ENCODE measurements at places on chromosomes 2 and 18.

- DNase-seq: no peak
Measured at GRCh38 chr2:116809109-116809508, 1005.4 kb upstream of the DDX18 start.

DNA sequence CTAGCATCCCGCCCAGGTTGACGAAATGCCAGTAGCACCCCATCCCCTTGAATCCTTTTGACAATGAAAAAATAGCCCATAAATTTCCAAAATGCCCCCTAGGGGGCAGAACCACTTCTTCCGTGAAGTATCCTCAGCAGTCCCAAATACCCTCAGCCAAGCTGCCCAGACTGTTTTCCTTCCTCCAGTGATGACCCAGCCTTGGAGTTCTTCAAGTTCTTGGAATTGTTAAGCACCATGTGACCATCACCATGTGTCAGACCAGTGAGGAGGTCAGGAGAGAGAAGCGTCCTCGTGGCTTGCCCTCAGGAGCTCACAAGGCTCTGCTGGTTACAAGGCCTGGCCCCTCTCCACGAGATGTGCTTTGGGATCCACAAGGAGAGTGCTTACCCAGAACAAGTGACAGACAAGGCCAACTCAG lies 1.4 kb upstream of the SLC23A3 start:
- DNase-seq: peak; percentile 87

- DNase-seq: no peak
Measured at GRCh38 chr2:18444806-18445205, 115.6 kb downstream of the RDH14 start.

DNA sequence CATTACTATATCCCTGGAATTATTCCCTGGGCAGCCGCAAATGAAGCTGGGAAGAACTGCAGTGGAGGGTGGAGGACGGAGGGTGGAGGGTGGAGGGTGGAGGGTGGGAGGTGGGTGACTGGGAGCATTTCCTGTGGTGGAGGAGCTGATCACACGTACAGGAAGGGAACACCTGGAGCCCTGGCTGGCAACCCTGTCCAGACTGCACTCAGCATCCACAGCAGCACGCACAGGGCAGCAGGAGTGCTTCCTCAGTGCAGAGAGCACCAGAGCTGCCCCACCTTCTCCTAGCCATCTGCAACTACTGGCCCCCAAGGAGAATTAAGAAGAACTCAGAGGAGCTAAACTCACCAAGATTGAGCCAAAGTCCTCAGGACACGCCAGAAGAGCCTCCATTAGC lies 249.9 kb downstream of the EIPR1 start:
- no peak for DNase-seq

DNA sequence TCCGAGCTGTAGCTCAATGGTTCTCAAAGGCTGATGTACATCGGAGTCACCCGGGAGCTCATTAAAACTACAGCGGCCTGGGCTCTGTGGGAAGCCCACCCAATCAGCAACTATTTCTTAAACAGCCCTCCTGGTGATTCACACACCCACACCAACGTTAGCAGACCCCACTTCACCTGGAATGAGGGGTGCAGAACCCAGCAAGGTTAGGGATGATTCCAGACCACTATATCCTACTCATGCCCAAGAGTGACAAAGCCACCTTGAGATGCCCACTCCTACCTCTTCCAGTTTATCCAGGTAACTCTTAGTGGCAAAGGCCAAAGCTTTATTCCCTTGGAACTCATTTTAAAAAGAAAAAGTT lies 149.7 kb downstream of the RHBDD1 start:
- DNase-seq: no peak

DNA sequence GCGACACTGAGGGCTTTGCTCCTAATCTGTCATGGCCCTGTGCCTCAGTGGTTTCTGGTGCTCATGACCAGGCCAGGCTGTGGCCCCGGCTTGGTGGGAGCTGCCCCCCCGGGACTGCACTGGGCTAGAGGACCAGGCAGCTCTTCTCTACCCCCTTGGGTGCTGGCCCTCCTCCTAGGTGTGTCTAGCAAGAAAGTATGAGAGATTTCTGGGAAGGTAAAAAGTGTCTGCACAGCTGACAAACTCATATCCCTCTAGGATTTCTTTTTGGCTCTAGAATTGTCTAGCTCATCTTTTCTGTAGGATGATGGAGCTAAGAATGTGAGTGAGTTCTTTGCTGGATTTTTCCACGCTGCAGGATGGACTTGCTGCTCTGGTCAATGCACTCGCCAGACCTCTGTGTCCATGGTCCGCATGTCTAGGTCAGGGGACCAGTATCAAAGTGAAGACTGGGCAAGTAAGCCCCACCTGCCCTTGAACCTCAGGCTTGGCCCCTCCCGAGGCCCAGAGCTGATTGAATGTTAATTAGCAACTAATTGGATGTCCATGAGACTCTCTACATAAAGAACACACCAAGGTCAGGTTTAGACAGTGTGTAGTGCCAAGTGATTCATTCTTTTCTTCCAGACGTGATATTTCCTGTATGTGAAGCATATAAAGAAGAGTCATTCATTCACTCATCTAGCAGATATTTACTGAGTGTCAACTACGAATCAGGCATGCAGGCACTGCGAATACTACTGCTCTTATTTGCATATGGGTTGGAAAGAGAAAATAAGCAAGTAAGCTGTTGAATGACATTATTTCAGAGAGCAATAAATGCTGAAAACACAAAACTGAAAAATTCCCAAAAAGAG lies 15.6 kb upstream of the PSD4 start:
- DNase-seq: peak; percentile 3

- no peak for DNase-seq
Measured at GRCh38 chr2:69307579-69308064, 79.4 kb downstream of the GFPT1 start.

DNA sequence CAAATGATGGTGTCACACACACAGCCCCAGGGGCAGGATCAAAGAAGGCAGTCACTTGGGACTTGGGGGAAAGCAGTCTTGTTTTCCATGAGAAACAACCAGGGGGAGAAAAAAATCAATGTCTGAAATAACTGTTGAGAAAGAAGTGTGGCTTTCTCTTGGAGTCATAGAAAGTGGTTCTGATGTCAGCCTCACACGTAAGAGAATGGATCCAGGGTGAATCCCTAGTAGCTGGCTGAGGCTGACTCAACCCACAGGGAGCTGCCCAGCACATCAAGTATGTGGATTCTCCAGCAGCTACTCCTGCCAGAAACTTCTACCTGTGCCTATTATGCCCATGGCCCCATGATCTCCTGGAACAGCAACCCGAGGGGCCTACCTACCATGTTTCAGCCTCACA lies 33.6 kb upstream of the ZBTB7C start:
- DNase-seq: no peak

DNA sequence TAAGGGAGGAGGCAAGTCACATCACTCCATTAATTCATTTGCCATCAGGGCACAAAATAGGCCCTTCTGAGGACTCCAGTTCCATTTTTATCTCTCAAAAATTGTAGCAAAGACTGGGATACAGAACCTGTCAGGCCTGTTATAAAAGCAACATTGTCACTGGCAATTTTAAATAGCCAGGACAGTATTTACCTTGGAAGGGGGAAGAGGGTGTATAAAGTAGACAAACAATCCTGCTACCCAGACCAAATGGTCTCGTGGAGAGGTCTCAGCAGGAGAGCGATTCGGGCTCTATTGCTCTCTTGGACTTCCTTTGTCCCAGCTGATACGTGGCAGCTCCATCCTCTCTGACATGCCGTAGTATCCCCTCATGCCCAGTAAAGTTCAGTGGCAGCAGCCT lies 740.3 kb upstream of the HS6ST1 start:
- no peak for DNase-seq

DNA sequence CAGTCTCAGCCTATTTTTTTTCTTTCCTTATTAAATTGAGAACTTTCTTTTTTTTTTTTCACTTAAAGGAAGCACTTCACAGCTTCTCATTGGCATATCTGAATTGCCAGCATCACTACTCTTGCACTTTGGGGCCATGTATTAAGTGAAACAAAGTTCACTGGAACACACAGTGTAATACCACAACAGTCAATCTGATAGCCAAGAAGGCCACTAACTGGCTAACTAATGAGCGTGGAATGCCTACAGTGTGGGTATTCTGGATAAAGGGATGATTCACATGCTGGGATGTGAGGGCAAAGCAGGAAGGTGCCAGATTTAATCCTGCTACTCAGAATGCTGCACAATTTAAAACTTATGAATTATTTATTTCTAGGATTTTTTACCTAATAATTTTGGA lies 11.7 kb upstream of the C18orf63 start:
- no peak for DNase-seq

- no peak for DNase-seq
Measured at GRCh38 chr2:192195548-192196418, 1.1 kb upstream of the TMEFF2 start.

GRCh38 chr2:69807821-69808540 lies 21.5 kb upstream of the GMCL1 start:
- DNase-seq: no peak

DNA sequence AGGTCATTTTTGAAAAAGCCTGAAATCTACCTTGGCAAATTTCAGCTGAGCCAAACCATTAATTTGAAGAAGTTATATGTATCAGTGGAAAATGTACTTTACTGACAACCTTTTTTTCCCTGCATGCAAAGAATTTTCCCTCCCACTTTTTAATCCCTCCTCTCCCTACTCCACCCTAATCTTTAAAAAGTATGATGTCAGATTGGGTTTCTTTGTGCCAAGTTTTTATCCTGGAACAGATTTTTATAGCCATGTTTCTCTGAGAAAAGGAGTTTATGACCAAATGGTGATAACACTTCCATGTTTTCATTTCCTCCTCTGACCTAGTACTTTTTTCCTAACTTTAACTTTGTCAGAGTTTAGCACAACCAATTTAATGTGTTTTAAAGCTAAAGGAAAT lies 250.3 kb upstream of the FOSL2 start:
- DNase-seq: peak; percentile 40

GRCh38 chr2:154439156-154439555 lies 259.3 kb upstream of the KCNJ3 start:
- no peak for DNase-seq

DNA sequence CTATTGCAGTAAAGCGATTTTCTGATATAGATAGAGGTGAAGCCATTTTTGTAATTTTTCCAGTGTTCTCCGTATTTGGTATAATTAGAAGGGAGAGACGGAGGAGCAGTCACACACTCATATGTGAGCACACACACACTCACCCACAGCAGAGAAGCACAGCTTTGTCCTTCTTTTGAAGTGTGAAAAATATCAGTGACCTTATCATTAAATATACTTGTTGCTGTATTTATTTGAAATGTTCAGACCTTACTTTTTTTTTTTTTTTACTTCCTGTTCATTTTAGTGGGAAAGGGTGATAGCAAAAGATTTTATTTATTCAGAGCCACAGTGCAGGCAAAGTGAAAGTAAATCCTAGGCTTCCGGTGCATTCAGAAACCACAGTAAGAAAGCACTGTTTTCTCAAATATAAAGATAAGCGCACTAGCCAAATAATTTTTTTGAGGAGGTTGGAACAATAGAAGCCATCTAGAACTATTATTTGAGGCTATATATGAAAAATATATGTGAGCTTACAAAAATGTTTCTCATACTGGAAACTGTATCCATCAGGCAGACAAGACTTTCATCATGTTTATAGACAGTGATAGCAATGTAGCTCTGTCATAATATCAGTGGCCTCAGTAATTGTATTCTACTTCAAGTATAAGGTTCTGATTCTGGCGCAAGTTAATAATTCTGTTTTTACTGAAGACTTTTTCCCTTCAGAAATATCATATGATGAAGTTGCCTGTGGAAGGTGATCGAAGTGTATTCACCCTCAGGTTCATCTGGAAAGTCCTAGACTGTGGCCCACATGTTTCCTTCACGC lies 37.2 kb downstream of the TSHZ1 start:
- peak; percentile 30 for DNase-seq

- DNase-seq: no peak
Measured at GRCh38 chr2:221555494-221555846, 16.6 kb downstream of the EPHA4 start.

GRCh38 chr2:3458396-3459184 lies 60.7 kb downstream of the ADI1 start:
- no peak for DNase-seq

GRCh38 chr2:50431958-50432650 lies 599.8 kb downstream of the NRXN1 start:
- DNase-seq: no peak

- DNase-seq: no peak
Measured at GRCh38 chr2:174172802-174173355, 75.5 kb downstream of the OLA1 start.

GRCh38 chr2:40487602-40488001 lies 35.7 kb upstream of the SLC8A1 start:
- DNase-seq: no peak

DNA sequence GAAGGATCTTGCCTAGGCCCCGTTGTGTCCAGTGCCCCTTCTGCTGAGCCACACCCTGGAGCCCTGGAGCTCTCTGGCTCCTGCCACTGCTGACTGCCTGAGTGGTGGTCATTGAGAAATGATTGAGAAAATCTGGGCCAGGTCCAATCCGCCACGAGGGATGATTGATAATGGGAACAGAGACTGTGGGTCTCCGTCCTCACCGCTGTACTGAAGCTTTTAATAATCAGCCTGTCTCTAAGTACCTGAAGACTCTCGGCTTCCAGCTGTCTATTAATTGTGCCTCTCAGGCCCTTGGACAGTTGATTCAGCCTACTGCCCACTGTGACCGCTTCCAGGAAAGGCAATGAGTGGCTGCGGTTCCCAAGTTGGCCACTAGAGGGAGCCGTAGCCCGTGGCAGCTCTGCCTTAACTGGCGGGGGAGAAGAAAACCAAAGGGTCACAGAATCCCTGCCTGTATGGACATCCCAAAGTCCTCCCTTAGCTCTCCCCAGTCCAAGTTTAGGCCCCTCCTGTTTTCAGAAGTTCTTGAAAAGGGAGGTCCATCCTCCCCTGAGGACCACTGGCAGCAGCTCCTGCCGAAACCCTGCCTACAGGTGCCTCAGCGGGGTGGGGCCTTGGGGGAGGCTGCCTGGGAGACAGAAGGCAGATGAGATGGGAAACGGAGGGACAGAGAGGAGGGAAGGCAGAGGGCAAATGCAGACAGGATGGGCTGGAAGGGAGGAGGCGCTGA lies 213.6 kb downstream of the TNS1 start:
- DNase-seq: peak; percentile 25

- DNase-seq: no peak
Measured at GRCh38 chr18:45133276-45133675, 452.6 kb downstream of the SETBP1 start.

DNA sequence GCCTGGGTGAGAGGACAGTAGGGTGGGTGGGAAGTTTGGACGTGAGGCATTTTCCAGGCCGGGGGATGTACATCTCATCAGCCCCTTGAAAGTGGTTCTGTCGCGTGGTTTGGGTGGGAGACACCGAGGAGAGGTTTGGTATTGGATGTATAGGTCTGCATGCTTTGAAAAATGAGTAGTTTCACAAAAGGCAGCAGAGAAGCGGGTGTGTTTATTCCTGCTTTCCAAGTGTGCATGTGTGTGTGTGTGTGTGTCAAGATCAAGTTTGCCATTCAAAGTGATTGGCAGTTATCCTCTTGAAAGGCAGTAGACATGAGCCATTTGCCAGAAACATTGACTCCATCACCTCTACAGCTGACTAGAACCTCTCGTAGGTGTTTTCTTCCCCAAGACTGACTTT lies 423.1 kb upstream of the POU3F3 start:
- no peak for DNase-seq

Measured in GM04504 (cell line).